ENCODE measurements at places on chromosomes 2 and 18. TPM values are rescaled to one million over a fixed set of nuclear protein-coding genes. Genes with fewer than 3 reads are reported as not detected.

SP140 gene
- total RNA-seq, result 316 TPM

CCDC150 gene
- total RNA-seq, result 13.6 TPM

EFR3B gene
- 0.46 TPM for total RNA-seq

KCNG2 gene
- not detected for total RNA-seq

LIMS4 gene
- 0.21 TPM for total RNA-seq

OTX1 gene
- total RNA-seq, result not detected

CREG2 gene
- total RNA-seq, result not detected

SMAD7 gene
- total RNA-seq, result 21.1 TPM

M1AP gene
- not detected for total RNA-seq

SNED1 gene
- 1.5 TPM for total RNA-seq

STARD6 gene
- not detected for total RNA-seq

EML6 gene
- total RNA-seq, result 0.25 TPM

GRB14 gene
- total RNA-seq, result not detected

PTH2R gene
- total RNA-seq, result 0.14 TPM

VWA3B gene
- not detected for total RNA-seq

OSR1 gene
- not detected for total RNA-seq

STPG4 gene
- total RNA-seq, result not detected

RIT2 gene
- not detected for total RNA-seq

RBBP8 gene
- 94.5 TPM for total RNA-seq

MARCHF4 gene
- total RNA-seq, result not detected

PRKAG3 gene
- total RNA-seq, result not detected

APOB gene
- not detected for total RNA-seq

LCT gene
- total RNA-seq, result 0.53 TPM

INPP5D gene
- 62.3 TPM for total RNA-seq

ERBB4 gene
- not detected for total RNA-seq

GREB1L gene
- not detected for total RNA-seq

KANSL1L gene
- total RNA-seq, result 4.9 TPM

NEURL3 gene
- 0.16 TPM for total RNA-seq

NYAP2 gene
- total RNA-seq, result not detected

All from activated T-helper 2 cell treated with anti-CD3 and anti-CD28 coated beads, Interferon-gamma antibody, Interleukin-2, Interleukin-4, amounts not matched to agents 10 μg/mL and 5 μg/mL and 100 μg/mL, durations not matched to agents 14 hours and 24 hours and 36 hours (primary cell).